Progenitor cell of endocrine pancreas (in vitro differentiated cells): ENCODE measurements at places on chromosomes 5 and 9. TPM values are rescaled to one million over a fixed set of nuclear protein-coding genes. Genes with fewer than 3 reads are reported as not detected.

GRCh38 chr5:180644825-180645273 lies 4.6 kb downstream of the FLT4 start:
- DNase-seq, result no peak

Gene PCDHB3
- total RNA-seq, result 9.1 and 9.4 TPM in 2 replicates

Gene LRRC19
- total RNA-seq, result not detected in 2 replicates

GRCh38 chr5:116382032-116382873 lies 192.4 kb downstream of the SEMA6A start:
- DNase-seq, result no peak

DNA sequence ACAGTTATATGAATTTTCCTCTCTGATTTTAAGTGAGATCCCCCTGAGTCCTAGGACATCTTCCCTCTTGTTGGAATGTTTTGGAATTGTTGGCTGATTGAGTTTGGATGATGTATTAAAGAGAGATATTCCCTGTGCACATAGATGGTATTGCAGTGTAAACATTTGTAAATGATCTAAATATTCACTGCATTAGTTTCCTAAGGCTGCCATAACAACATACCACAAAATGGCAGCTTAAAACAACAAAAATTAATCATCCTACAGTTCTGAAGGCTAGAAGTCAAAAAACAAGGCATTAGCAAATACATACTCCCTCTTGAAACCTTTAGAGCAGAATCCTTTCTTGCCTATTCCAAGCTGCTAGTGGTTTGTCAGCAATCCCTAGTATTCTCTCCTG lies 38.0 kb upstream of the MROH2B start:
- no peak for DNase-seq

DNA sequence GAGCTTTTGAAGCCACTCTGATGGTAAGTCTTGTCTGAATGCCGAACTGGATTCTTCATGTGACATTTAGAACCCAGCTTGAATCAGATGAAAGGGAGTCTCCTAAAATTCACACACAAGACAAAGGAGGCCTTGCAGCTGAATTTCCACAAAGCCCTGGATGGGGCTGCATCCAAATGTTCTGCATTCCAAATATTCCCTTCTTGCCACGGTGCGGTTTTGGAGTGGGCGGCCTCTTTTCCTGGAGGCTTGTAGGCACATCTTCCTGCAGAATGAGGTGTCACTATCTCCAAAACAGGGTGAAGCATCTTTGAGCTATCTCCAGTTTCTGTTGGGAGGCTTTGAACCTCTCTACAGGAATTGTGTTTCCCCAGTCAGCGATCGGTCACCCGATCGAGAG lies 342.7 kb downstream of the ARHGEF28 start:
- no peak for DNase-seq

DNA sequence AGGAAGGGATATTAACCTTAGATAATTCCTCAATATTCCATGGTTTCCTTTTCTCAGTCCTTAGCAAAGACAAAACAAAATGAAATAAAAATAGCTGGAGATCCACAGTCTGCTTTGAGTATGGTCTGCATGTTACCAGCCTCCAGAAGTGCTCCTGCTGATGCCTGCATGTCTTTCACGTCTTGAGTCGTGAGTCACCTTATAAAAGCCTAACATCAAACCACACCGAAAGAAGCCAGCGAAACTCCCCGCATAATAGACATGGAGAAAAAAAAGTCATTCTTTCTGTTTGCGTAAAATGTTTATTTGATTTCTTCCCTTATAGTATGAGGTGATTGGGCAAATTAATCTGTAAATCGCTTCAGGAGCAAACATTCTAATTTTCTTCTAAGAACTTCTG lies 380.5 kb downstream of the SLCO4C1 start:
- DNase-seq, result no peak

Gene DDX46
- 72.3 and 73.2 TPM in 2 replicates for total RNA-seq

Gene TAF11L10
- not detected in 2 replicates for total RNA-seq

- DNase-seq, result no peak
These were observed 506.0 kb downstream of the HTR1A start for GRCh38 chr5:63456279-63456678.
